Stomach (tissue), 19 donors: ENCODE measurements at places on chromosomes 5 and 9. TPM values are rescaled to one million over a fixed set of nuclear protein-coding genes. Genes with fewer than 3 reads are reported as not detected.

Gene PLPP7
- not detected for total RNA-seq

Gene IRX1
- total RNA-seq = not detected

Gene APBA1
- total RNA-seq = 11.7 TPM

Gene MAST4
- total RNA-seq = 52.5 TPM

Gene SLC23A1
- total RNA-seq = not detected

Gene FGF18
- total RNA-seq = not detected

Gene PCDHGA6
- 1.9 TPM for total RNA-seq

Gene PDE8B
- total RNA-seq = 28.1 TPM

Gene PFN3
- not detected for total RNA-seq

Gene SHLD3
- total RNA-seq = not detected

Gene ANKRD34B
- not detected for total RNA-seq

Gene GFRA3
- total RNA-seq = 0.55 TPM

Gene PIP5KL1
- total RNA-seq = 0.55 TPM

Gene DMGDH
- total RNA-seq = 3.5 TPM

- H3K4me3 ChIP-seq = no peak overlapping the region
- H3K27ac ChIP-seq = no peak overlapping the region
- H3K36me3 ChIP-seq = no peaks in the 10 kb centered on the region
Observed at GRCh38 chr9:83043597-83043996, 19.3 kb downstream of the RASEF start.

- H3K27me3 ChIP-seq = no peaks in the 10 kb centered on the region
- H3K27ac ChIP-seq = no peak overlapping the region
- peaks cover 81% of the 10 kb centered on the region for H3K36me3 ChIP-seq
- no peaks in the 10 kb centered on the region for H3K4me1 ChIP-seq
- no peak for DNase-seq
Observed at GRCh38 chr5:146283344-146283761, 55.3 kb upstream of the POU4F3 start.

GRCh38 chr5:68274847-68275651 is 59.5 kb downstream of the PIK3R1 start:
- peaks cover 65% of the 10 kb centered on the region for H3K36me3 ChIP-seq
- H3K4me1 ChIP-seq = peaks cover 21% of the 10 kb centered on the region
- DNase-seq = no peak
- H3K27me3 ChIP-seq = no peaks in the 10 kb centered on the region

DNA sequence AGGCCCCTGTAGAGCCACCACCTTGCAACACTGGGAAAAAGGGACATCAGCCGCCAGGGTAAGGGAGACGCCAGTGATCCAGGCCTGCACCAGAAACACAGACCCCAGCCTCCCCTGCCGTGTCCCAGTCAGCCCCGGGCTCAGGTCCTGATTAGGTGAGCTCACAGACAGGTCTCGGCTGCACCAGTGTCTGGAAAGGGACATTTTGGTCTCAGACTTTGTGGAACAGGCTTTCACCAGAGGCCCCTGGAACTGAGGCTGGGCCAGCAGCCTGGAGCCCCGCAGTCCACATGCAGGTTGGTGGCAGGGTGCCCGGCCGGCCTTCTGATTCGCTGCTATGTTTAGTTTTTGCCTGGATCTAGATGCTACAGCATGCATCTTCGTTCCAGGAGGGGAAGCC is 369.0 kb upstream of the IRX4 start:
- H3K27me3 ChIP-seq = peaks cover 19% of the 10 kb centered on the region
- H3K4me3 ChIP-seq = no peak overlapping the region
- no peak overlapping the region for H3K27ac ChIP-seq
- DNase-seq = no peak
- H3K36me3 ChIP-seq = no peaks in the 10 kb centered on the region
- no peaks in the 10 kb centered on the region for H3K4me1 ChIP-seq

DNA sequence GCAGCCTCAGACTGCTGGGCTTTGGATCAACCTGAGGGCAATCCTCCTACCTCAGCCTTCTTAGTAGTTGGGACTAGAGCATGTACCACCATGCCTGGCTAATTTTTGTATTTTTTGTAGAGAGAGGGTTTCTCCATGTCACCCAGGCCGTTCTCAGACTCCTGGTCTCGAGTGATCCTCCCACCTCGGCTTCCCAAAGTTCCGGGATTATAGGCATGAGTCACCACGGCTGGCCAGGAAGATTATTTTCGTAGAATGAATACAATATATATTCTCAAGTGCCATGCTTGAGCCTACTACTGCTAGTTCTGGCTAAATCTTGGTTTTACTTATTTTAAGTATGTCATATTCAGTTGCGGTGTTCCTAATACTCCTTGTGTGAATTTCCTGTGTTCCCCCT is 88.2 kb upstream of the CLINT1 start:
- H3K4me3 ChIP-seq = no peak overlapping the region
- H3K27me3 ChIP-seq = no peaks in the 10 kb centered on the region
- H3K36me3 ChIP-seq = no peaks in the 10 kb centered on the region

GRCh38 chr9:36153746-36154145 is 15.4 kb upstream of the CCIN start:
- no peaks in the 10 kb centered on the region for H3K27me3 ChIP-seq
- peaks cover 19% of the 10 kb centered on the region for H3K4me1 ChIP-seq
- H3K36me3 ChIP-seq = no peaks in the 10 kb centered on the region
- no peak overlapping the region for H3K4me3 ChIP-seq
- no peak for DNase-seq

DNA sequence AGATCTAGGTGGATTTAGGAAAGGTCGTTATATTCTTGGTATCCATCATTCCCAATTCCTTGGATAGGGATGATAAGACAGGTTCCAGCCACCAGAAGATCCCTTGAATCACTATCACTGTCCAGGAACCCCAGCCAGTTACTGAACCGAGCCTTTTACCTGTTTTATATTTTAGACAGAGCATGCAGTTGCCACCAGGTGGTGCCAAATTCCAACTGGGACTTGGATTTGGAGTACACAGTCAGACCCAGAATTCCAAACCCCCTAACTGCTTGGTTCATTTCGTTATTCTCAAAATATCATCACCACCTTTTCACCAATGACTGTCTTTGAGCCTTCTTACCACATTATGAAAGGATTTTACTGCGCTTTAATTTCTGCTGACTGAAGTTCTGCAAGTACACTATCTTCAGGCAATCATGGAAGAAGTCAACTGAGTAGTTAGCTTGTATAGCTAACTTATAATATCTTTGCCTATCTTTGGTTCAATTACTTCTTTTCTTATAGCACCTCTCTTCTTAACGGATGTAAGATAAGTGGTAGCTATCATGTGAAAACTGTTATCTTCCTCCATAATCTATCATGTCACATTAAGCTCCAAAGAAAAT is 191.8 kb downstream of the PRR16 start:
- peak; percentile 27 for DNase-seq
- no peaks in the 10 kb centered on the region for H3K36me3 ChIP-seq
- no peaks in the 10 kb centered on the region for H3K4me1 ChIP-seq
- H3K4me3 ChIP-seq = no peak overlapping the region
- H3K27ac ChIP-seq = no peak overlapping the region
- H3K27me3 ChIP-seq = no peaks in the 10 kb centered on the region

DNA sequence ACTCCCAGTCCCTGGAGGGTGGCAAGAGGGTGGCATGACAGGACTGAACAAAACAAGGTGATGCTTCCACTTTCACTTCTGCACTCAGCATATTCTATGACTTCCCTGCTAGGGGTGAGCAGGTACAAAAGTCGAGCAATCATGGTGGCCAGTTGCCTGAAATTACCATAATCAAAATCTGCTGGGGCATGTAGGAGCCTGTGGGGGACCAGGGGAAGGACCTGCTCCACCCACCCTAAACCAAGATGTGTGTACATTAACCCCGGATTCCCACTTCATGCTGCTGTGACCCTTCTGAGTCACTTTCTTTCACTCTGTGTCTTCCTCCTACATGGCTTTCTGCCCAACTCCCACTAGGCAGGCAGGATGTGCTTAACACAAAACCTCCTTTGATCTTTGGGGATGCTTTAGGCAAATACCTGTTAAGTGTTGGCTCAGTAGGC is 73.3 kb upstream of the PHF24 start:
- H3K4me1 ChIP-seq = no peaks in the 10 kb centered on the region
- no peak overlapping the region for H3K27ac ChIP-seq
- no peak for DNase-seq
- no peak overlapping the region for H3K4me3 ChIP-seq

- DNase-seq = no peak
- no peaks in the 10 kb centered on the region for H3K36me3 ChIP-seq
- H3K27ac ChIP-seq = no peak overlapping the region
Observed at GRCh38 chr9:126695186-126695585, 81.5 kb downstream of the LMX1B start.

DNA sequence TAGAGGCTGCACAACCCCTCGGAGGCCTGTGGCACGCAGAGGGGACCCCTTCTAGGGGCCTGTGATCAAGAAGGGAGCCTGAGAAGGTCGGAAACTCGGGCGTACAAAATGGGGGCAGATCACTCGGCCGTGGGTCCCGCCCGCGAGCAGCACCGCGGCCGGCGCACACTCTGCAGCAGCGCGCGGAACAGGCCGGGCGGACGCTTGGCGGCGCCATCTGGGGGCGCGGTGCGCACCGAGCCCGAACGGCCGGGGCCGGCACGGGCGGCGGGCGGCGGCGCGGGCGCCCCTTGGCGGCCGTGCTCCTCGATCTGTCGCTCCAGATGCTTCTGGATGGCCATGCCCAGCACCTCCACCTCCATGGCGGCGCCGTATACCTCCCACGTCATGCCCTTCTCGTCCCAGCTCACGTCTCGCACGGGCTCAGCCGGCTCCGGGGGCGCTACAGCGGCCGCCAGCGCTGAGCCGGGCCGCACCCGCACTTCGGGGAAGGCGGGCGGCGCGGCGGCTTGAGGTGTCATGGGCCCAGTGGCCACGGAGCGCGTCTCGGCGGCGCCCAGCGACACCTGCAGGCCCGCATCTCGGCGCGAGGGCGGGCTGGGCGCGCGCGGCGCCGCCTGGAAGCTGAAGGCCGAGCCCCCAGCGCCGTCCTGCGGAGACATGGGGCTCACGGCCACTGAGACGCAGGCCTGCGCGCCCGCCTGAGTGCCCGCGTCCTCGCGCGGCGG is 13.1 kb downstream of the GPRIN1 start:
- H3K4me3 ChIP-seq = peak overlapping the region; percentile 53
- DNase-seq = peak; percentile 42
- H3K27me3 ChIP-seq = no peaks in the 10 kb centered on the region
- no peaks in the 10 kb centered on the region for H3K36me3 ChIP-seq

GRCh38 chr5:168679515-168679920 is 100.3 kb upstream of the PANK3 start:
- no peak overlapping the region for H3K4me3 ChIP-seq

- no peaks in the 10 kb centered on the region for H3K4me1 ChIP-seq
- H3K27ac ChIP-seq = peak overlapping the region; percentile 74
- H3K36me3 ChIP-seq = no peaks in the 10 kb centered on the region
- no peaks in the 10 kb centered on the region for H3K27me3 ChIP-seq
- DNase-seq = peak; percentile 68
- no peak overlapping the region for H3K4me3 ChIP-seq
Observed at GRCh38 chr9:97703437-97704344, 6.6 kb upstream of the XPA start.

GRCh38 chr5:142984011-142984410 is 213.8 kb downstream of the ARHGAP26 start:
- H3K36me3 ChIP-seq = no peaks in the 10 kb centered on the region
- H3K27me3 ChIP-seq = no peaks in the 10 kb centered on the region
- no peak overlapping the region for H3K27ac ChIP-seq
- no peak overlapping the region for H3K4me3 ChIP-seq

GRCh38 chr5:135822959-135823358 is 11.5 kb upstream of the SLC25A48 start:
- no peak overlapping the region for H3K27ac ChIP-seq
- H3K4me1 ChIP-seq = no peaks in the 10 kb centered on the region
- no peaks in the 10 kb centered on the region for H3K27me3 ChIP-seq
- no peaks in the 10 kb centered on the region for H3K36me3 ChIP-seq
- DNase-seq = no peak

- no peak for DNase-seq
- no peaks in the 10 kb centered on the region for H3K27me3 ChIP-seq
- H3K4me1 ChIP-seq = no peaks in the 10 kb centered on the region
- H3K27ac ChIP-seq = no peak overlapping the region
- no peak overlapping the region for H3K4me3 ChIP-seq
- no peaks in the 10 kb centered on the region for H3K36me3 ChIP-seq
Observed at GRCh38 chr9:1701113-1701512, 314.0 kb upstream of the SMARCA2 start.

DNA sequence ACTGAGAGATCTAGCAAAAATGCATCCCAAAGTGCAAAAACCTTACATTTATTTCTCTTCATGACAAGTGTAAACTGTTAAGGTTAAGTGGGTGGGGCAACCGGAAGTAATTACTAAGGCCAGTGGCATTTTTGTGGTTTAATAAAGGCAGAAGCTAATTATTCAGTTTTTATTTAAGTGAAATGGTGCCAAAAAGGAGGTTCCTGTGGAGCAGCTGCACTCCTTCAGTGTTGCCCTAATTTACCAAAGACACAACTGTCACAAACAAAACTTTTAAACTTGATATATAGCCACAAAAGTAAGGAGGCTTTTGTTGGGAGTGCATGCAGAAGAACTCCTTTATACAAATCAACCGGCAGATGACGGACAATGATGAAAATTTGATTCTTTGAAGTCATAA is 81.6 kb downstream of the NDUFS4 start:
- H3K27me3 ChIP-seq = no peaks in the 10 kb centered on the region
- H3K27ac ChIP-seq = no peak overlapping the region
- peaks cover 8% of the 10 kb centered on the region for H3K4me1 ChIP-seq

DNA sequence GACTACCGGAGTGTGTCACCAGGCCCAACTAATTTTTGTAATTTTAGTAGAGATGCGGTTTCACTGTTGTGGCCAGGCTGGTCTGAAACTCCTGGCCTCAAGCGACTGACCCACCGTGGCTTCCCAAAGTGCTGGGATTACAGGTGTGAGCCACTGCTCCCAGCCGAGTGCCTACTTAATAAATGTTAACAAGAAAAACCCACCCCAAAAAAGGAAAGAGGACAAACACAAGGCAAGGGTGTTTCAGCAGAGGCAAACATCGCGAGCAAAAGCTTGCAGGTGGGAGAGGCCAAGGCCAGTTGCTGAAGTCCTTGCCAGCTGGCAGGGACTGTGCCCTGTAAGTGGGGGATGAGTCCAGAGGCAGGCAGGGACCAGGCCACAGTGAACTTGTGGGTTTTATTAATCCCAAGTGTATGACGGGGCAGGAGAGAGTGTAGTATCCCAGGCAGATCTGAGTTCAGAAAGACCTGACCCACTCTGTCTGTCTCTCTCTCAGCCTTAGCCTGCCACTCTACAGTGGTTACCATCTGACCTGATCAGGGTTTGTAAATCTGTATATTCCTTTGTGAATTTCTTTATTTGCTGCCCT is 6.4 kb upstream of the FPGS start:
- peaks cover 16% of the 10 kb centered on the region for H3K36me3 ChIP-seq
- peaks cover 73% of the 10 kb centered on the region for H3K4me1 ChIP-seq
- peak; percentile 54 for DNase-seq
- H3K27ac ChIP-seq = peak overlapping the region; percentile 24
- H3K27me3 ChIP-seq = no peaks in the 10 kb centered on the region
- H3K4me3 ChIP-seq = no peak overlapping the region

GRCh38 chr5:139690064-139690802 is 42.1 kb downstream of the CXXC5 start:
- peak overlapping the region; percentile 32 for H3K27ac ChIP-seq
- peak; percentile 85 for DNase-seq
- no peaks in the 10 kb centered on the region for H3K36me3 ChIP-seq
- peaks cover 49% of the 10 kb centered on the region for H3K4me1 ChIP-seq
